ENCODE measurements at places on chromosomes 5 and 9. TPM values are rescaled to one million over a fixed set of nuclear protein-coding genes. Genes with fewer than 3 reads are reported as not detected.

RNF145 gene
- total RNA-seq = 136 TPM

SLCO6A1 gene
- not detected for total RNA-seq

GPR151 gene
- not detected for total RNA-seq

OGN gene
- total RNA-seq = not detected

TEX48 gene
- total RNA-seq = not detected

SLU7 gene
- 39.0 TPM for total RNA-seq

Data from A549 treated with dexamethasone at 1 μM for 4 hours (cell line).